GOT3 (cell line): ENCODE measurements at places on chromosomes 7 and 10.

GRCh38 chr10:14382022-14382421, 51.3 kb upstream of the FRMD4A start:
- DNase-seq: no peak

DNA sequence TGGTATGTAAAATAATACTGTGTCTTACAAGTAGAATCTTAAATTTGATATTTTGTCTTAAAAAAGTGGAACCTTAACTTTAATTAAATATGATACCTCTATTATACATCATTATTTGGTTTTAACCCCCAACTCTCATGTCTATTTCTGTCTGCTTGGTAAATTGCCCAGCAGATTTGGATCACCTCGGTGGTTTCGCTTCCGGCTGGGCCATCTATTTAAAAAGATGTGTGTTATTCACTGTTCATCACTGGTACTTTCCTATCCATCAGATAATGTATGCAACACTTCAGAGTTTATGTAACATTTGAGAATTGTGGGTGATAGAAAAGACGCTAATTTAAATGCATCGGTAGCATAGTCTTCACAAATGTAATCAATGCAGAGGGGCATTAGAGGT, 119.7 kb downstream of the SND1 start:
- DNase-seq: no peak

DNA sequence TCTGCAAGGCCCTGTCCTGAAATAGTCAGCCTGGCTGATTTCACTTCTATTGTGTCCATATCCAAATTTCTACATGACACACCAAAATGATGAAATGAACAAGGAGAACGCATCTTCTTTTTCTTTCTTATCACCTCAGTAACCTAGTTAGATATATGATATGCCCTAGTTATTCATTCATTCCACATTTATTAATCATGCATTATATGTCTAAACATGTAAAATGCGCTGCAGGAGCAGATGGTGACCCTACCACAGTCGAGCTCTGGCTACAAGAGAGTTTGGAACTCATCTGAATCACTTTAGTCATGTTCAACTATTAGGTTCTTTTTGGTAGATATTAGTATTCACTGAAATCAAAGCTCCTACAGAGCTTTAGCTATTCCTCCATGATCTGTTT, 31.8 kb upstream of the VPS41 start:
- no peak for DNase-seq

GRCh38 chr10:31769564-31769963, 159.1 kb downstream of the ARHGAP12 start:
- no peak for DNase-seq

DNA sequence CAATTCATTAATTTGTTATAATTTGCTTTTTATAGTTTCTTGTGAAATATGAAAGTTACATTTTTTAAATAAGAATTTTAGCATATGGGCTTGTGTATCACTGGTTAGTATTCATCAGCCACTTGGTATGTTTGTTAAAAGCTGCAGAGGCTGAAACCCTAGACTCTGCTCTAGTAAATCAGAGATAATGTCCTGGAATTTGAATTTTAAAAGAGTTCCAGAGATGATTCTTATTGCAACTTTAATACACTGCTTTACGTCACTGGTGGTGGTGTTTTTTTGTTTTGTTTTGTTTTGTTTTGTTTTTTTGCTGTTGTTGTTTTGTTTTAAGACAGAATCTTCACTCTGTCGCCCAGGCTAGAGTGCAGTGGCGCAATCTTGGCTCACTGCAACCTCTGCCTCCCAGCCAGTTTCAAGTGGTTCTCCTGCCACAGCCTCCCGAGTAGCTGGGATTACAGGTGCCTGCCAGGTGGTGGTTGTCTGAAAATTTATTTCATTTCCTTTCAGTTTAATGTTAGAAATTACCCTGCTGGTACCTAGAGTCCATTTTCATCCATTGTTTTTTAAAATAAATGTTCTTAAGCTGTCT, 43.8 kb downstream of the PTPN12 start:
- DNase-seq: no peak

GRCh38 chr10:117677890-117678500, 135.4 kb downstream of the EMX2 start:
- no peak for DNase-seq

DNA sequence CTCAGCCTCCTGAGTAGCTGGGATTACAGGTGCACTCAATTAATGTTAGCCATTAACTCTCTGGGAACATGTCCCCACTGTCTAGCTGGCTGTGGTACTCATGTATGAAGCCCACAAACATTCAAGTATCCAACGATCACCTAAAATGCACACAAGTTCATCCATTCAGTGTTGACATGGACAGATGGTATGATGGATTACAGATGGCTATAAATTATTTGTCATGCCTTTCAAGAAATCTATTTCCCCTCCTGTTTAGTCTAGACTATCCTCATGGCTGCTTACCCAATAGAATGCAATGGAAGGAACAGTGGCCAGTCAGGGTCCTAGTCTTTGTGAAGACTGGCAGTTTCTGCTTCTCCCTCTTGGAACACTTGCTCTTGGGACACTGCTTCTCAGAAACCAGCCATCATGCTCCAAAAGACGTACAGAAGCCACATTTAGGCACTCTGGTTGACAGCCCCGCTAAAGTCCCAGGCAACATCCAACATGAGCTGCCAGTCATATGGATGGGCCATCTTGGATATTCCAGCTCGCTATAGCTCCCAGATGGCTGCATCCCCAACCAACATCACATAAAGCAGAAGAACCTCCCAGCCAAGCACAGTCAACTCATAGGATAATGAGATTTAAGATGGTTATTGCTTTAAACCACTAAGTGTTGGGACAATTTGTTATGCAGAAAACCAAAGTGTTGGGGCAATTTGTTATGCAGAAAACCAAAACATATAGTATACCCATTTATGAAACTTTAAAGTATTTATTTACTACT, 33.1 kb downstream of the MYL10 start:
- no peak for DNase-seq

DNA sequence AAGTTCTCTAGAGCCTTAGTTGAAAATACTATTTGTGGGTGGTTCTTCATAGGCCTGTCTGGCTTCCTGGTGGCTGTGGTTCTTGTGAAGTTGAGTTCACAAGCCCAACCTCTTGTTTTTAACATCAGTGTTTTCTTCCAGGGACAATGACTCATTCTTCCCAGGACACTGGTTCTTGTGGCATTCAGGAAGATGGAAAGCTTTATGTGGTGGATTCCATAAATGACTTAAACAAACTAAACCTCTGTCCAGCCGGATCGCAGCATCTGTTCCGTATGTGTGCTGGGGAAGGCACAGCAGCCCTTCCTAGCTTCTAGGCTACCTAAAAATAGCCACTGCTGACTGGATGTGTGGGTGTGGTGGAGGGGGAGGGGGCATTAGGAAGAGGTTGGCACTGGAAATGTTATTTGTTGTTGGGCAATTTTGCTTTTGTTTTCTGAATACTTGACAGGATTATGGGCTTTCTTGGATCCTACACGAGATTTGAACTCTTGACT, 3.9 kb downstream of the LSMEM1 start:
- no peak for DNase-seq

- no peak for DNase-seq
These were observed 3.1 kb downstream of the SLK start for GRCh38 chr10:103969857-103970627.

DNA sequence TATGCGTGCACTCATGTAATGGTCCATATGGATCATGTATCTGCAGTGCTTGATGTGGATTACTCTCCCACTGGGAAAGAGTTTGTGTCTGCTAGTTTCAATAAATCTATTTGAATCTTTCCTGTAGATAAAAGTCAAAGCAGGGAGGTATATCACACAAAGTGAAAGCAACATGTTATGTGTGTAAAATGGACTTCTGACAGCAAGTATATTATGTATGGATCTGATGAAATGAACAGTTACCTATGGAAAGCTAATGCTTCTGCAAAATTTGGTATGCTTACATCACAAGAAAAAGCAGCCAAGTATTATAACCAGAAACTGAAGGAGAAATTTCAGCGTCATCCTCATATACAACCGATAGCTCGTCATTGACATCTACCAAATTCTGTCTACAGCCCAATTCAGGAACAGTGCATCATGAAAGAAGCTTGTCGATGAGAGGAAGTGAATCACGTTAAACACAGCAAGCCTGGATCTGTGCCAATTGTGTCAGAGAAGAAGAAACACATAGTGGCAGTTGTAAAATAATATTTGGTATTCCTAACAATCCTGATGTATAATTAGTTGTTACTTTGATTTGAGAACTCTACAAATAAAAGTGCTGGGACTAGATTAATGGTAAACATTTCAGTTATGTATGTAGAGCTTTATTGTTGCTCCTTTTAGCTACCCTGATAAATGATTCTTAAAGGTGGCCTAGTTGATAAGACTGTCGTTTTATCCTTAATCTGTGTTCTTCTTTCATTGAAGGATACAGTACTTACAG, 14.2 kb upstream of the SYPL1 start:
- no peak for DNase-seq

GRCh38 chr7:36860681-36861080, 136.4 kb upstream of the AOAH start:
- DNase-seq: no peak

- DNase-seq: no peak
These were observed 308.8 kb downstream of the TNS3 start for GRCh38 chr7:47273088-47273487.

DNA sequence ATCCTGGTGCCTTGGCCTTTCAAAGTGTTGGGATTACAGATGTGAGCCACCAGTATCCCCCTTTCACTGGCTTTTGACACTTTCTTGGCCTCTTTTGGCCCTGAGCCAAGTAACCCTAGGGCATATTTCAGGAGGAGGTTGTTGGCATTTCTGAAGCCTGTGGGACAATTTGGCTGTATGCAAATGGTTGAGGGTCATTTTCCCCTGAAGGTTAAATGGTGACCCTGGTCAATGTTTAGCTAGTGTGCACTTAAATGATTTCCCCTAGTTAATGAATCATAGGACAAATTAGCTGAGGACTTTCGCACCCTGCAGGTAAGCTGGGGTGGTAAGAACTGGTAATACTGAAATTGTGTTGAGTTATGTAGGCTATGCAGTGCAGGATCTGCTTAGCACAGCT, 660.5 kb downstream of the LRMDA start:
- DNase-seq: no peak

DNA sequence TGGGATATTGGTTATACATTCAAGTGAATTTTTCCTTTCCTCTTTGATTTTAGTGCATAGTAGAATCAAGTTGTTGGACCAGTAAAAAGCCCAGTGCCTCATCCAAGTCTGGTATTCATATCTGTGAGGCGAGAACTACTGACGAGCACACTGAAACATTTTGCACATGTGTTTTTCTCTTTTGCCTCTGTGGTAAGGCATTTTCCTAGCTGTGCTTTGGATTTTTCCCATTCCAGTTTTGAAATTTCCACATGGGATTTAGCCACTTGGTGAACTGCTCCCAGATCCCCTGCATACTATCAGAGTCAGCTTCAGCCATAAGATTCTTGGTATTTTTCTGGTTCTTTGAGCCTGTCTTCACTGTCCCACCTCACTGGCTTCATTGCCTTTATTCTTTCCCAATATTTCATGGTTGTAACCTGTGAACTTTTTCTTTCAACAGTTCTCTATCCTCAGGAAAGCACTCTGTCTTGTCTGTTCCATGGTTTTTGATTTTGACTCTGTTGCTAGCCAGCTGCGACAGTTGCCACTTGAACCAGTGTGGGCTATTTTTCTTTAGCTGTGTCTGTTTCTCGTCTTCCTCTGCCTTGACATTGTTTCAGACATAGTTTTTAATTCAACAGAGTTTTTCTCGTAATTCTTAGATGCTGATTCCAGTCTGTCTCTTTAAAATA, 239.0 kb downstream of the REEP3 start:
- no peak for DNase-seq

GRCh38 chr7:98840722-98841121, 29.1 kb downstream of the TMEM130 start:
- DNase-seq: no peak

DNA sequence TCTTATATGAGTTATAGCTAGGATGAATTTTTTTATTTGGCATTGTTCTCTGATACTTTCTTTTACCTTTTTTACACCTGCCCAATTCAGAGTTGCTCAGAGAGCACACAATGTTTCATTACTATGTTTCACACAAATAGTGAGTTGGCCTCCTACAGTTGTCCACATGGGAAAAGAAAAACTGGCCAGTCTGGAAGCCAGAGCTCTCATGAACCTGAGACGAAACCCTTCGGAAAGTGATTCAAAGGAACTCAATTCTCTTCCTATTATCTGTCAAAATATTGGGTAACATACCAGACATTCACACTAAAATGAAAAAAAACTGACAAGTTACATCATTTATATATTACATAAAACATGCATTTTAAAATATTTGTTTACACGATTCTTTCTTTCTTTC, 15.3 kb downstream of the SCRN1 start:
- DNase-seq: no peak

DNA sequence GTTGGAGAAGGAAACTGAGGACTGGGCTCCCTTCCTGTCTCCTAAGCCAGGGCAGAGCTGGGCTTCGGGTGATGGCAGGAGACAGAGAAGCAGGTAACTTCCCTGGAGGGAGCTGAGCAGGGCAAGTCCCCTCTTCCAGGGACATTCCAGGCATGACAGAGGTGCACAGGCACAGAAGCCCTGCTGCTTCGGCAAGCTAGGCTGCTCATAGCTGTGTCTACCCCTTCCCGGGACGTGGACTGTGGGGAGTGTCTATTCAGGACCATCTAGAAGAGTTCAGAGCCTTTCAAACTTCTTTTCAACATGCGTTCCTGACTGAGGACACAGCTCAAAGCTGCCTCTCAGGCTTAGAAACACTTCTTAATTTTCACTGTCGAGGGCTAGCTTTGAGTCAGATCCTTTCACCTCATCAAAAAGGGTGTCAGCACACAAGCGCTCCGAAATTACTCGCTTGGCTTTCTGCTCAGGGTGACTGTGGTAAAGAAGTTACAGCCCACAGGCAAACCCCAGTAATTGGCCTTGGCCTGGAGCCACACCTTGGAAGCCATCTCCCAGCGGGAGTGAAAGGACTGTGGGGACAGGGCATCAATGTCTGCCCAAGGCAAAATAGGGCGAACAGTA, 63.7 kb upstream of the STEAP1B start:
- DNase-seq: no peak

GRCh38 chr7:39084349-39084748, 106.6 kb downstream of the POU6F2 start:
- DNase-seq: no peak

- no peak for DNase-seq
These were observed 13.7 kb downstream of the STARD3NL start for GRCh38 chr7:38191791-38192190.

- no peak for DNase-seq
These were observed 424.8 kb upstream of the FZD8 start for GRCh38 chr10:36066850-36067249.

DNA sequence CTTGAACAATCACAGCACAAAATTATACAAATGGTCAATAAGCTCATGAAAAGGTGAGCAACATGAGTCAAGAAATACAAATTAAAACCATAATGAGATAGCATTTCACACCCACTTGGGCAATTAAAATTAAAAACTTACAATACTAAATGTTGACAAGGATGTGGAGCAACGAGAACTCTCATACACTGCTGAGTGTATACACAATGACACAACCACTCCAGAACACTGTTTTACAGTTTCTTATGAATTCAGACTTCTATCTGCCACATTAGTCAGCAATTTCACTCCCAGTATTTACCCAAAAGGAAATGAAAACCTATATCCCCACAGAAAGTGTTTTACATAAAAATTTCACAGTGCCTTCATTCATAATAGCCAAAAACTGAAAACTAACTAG, 31.1 kb downstream of the GDI2 start:
- DNase-seq: no peak

GRCh38 chr10:31590023-31590800, 271.2 kb downstream of the ZEB1 start:
- no peak for DNase-seq

GRCh38 chr10:92644921-92645320, 44.8 kb upstream of the HHEX start:
- no peak for DNase-seq

- no peak for DNase-seq
These were observed 100.2 kb downstream of the FAM107B start for GRCh38 chr10:14674376-14675050.

- no peak for DNase-seq
These were observed 139.9 kb downstream of the CFTR start for GRCh38 chr7:117619681-117620080.
